Activated CD4-positive, alpha-beta T cell treated with anti-CD3 and anti-CD28 coated beads for 4 hours (primary cell): ENCODE measurements at places on chromosomes 16 and 17.

DNA sequence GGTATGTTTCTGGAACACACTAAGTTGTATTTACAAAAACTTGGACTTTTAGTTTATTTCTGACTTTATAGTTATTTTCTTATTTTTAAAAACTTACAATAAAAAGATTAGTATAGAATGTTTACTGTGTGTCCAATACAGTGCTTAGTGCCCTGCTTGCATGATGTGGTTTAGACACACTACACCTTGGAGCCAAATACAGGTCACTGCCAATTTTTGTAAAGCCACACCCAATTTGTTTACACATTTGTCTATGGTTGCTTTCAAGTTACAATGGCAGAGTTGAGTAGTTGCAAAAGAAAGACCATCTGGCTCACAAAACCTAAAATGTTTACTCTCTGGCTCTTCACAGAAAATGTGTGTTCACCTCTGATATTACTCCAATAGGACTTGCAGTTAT lies 807.1 kb downstream of the KCNJ2 start:
- DNase-seq: no peak

DNA sequence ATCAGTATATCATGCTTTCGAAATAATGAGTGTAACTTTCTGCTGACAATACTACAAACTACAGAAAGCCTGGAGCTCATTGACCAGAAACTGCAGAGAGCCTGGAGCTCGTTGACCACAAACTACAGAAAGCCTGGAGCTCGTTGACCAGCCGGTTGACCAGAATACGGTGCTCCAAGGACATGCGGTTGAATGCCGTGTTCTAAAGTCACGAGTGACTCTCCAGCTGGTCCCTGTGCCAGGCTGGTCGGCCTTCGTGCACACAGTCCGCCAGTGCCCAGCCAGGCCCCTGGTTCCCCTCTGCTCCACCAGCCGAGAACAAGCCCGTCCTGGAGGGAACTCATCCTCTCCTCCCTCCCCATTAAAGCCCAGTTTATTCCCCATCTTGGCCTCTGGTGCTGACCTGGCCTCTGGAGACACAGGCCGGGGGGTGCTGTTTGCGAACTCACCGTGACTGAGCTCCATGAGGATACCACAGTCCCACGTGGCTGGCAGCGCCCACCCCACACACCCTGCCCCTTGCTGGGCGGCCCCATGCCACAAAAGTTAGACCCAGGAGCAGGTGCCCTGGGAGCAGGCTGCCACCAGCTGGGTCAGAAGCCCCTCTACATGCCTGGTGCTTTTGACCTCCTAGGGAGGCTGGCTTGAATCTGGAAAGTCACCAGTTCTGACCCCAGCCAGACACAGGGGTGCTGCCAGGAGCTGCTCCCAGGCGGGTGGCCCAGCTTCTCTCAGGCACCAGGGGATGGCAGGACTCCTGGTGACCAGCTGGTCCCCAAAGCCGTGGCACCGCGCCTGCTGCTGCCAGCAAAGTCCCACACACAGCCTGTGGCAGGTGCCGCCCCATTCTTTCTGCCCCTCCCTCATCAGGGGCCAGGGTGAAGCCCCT lies 15.5 kb upstream of the CDH15 start:
- DNase-seq: no peak

DNA sequence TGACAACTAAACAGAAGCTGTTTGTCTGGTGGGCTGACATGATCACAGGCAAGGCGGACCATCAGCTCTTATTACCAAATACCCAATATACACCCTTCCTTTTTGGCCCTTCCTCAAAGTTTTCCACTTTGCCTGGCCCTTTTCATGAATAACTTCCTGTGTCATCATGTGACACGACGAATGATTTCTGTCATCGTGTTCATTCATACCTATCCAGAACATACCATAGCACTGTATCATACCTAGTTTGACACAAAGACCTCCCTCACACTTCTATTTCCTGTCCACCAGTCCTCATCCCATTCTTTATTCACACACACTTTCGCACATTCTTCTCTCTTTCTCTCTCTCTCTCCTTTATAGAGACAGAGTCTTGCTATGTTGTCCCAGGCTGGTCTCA lies 131.8 kb downstream of the STX8 start:
- no peak for DNase-seq

DNA sequence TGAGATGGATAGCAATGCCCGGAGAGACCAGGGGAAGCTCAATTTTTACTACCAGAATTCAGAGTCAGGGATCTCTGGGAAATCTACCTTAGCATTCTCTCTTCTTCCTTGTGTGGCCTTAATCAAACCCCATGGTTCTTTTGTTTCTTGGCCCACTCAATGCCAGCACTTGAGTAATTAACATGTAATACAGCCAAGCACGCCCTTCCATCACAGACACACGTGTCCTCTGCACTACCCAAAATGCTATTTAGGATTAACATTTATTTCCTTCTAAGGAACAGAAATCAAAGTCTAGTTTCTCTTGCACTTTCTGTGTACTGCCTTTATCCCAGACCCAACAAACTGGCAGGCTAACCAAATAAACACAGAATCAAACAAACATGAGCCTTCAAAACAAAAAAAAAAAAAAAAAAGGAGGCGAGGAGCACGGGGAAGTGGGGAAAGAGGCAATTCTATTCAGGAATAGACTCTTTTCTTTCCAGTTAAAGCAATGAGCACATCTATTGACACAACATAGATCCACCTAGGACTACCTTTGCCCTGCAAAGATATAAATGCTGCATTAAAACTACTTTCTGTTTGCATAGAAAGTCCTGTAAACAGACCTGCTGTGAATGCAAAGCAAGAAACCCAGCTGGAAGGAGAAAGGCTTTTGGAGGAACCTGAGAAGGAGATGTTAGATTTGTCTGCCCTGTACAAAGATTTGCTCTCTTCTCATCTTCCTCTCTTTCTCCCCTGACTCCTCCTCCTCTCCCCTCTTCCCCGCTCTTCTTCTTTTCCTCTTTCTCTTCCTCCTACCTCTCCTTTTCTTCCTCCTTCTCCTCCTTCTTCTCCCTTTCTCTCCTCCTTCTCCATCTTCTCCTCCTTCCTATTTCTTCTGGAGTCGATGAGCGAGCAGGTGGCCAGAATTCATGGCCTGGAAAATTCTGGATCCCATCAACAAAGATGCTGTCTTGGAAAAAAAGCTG lies 294.4 kb downstream of the NPIPA8 start:
- DNase-seq: no peak

- no peak for DNase-seq
These were observed 630 bp downstream of the MILR1 start for GRCh38 chr17:64449545-64449944.

DNA sequence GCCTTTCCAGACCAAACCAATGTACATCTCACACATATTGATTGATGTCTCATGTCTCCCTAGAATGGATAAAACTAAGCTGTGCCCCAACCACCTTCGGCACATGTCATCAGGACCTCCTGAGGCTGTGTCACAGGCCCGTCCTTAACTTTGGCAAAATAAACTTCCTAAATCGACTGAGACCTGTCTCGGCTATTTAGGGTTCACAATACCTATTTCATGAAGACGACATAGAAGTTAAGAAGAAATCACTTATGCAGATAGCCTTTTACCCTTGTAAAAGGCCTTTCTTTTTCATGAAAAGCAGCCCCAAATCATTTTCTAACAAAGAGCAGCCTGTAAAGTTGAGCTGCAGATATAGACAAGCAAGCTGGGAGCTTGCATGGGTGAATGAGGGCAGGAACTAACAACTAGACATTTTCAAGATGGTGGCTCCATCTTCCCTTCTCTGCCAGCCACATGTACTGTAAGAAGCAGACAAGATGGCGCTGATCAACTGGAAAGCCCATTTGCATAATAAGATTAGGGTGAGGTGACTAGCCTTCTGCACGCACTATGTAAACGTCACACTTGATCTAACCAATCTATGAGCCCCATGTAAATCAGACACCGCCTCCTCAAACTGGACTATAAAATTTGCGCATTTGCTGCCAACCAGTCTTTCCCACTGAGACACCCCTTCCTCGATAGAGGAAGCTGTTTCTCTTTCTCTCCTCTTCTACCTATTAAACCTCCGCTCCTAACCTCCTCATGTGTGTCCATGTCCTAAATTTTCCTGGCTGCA lies 4.7 kb upstream of the KDM8 start:
- no peak for DNase-seq

DNA sequence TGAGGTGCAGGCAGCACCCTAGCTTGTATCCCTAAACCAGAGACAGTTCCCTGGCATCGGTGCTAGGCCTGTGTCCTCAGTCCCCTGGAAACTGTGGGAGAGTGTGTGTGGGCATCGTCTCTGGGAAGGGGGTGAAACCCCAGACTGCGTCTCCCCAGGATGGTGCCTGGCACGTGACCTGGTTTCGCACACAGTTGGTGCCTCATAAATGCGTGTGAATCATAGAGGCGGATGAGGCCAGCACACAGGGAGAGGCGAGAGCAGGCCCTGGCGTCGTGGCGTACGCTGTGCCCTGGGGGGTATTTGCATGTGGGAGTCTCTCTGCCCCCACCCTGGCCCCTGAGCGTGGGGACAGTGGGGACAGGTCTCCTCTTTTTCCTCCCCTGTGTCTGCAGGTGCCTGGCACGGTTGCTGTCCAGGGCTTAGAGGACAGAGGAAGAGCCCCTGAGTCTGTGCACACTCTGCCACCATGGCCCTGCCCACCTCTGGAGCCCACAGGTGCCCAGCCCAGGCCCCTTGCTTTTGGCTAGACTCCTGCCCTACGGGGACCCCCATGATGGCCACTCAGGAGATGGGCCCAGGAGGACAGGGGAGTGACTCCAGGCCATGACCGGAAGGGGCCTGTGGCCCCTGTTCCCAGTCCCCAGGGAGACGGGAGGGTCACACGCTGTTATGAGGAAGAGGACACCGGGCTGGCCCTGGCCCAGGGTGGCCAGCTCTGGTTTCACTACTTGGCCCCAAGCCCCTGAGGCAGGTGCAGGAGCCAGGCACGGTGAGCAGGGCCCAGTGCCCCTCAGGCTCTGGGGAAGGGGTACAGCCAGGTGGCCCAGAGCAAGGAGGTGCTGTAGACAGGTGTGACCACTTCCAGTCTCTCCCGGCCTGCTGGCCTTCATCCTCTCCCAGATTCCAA lies 1.3 kb upstream of the FSCN2 start:
- no peak for DNase-seq

- no peak for DNase-seq
These were observed 124.3 kb downstream of the SOCS1 start for GRCh38 chr16:11131706-11132105.

GRCh38 chr17:37485938-37486570 lies 3.6 kb upstream of the DUSP14 start:
- DNase-seq: no peak

DNA sequence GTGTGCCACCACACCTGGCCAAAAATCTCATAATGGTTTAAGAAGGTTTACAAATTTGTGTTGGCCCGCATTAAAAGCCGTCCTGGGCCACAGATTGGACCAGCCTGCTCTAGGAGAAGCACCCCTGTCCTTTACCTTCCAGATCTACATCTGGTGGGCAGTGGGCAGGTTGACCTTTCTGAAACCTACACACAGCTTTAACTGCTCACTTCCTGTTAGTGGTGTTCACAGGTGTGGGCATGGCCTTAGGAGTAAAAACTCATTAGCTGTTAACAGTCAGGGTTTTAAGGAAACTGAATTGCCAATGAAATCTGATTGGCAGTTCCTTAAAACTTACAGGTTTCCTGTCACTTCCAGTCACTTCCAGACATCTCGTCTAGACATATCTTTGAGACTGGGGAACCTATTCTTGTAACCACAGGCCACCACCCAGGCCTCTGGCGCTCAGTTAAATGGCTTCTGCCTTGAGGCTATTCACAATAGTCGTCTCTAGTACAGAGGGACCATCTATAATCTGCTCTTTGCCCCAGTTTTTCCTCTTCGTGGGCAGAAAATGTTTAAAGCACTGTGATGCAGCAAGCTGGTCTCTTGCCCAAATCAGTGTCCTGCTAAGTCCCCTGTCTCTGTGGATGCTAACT lies 29.3 kb downstream of the GNGT2 start:
- DNase-seq: no peak

DNA sequence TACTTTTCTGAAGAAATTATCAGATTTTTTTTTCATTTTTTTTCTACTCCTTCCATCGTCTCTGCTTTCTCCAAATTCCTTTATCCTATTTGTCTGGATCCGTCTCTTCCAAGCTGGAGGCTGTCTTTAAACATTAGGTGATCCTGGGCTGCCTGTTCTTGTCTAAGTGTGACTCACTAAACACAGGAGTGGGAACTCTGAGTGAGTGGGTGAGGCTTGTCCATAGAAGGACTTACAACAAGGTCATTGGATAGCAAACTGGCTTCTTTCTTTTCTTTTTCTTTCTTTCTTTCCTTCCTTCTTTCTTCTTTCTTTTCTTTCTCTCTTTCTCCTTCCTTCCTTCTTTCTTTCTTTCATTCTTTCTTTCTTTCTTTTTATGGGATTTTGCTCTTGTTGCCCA lies 18.2 kb downstream of the ALOX15 start:
- DNase-seq: no peak
